ENCODE measurements at places on chromosomes 11 and 22.

DNA sequence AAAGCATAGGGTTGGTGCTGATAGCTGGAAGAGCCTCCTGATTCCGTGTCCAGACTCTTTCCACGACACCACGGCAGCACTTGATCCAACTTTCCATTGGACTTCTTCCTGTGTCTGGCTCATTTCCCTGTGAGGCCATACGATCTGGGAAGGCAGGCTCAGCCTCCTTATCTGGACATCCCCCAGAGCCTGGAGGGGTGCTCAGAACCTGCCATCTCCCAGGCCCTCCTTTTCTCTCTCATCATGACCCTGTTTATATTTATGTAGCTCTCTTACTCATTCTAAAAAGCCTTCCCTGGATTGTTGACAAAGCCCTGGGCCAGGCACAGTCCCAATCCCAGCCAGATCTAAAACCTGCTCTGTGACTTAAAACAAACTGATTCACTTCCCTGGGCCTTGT, 7.8 kb upstream of the BCL9L start:
- no peak for DNase-seq

DNA sequence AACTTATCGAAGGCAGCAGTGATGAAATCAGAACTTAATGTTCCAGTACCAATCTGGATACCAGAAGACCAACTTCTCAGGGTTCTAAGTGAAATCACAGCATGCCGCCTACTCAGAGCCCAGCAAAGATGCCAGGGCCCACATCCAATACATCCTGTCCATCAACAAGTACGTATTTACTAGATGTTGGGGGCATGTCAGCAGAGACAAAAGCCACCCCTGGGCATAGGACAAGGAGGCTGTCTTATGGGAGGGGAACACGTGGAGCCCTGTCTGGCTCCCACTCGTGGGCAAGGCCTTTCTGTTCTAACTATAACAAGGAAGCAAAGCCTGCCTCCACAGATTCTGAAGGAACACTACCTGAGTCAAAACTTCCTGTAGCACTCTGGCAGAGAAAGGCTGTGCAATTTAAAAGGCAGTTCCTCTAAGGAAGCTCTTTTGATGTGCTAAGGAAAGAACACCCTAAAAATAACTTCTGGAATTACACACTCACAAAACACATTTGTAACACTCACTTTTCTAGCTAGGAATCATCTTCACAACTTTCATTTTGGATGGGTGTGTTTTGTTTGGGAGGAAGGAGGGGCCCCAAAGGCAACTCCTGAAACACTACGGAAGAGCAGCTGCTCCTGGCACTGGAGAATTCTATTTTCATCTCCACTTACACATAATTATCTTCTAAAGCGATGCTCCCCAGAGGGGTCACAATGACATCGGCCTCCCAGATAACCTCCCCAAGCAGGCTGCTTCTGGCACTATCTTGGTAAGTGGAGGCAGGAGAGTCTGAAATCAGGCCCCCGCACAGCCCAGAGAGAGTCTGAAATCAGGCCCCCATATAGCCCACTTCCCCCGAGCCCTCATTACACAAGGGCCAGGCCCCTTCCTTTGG, 14.2 kb downstream of the SMCO4 start:
- DNase-seq: no peak

DNA sequence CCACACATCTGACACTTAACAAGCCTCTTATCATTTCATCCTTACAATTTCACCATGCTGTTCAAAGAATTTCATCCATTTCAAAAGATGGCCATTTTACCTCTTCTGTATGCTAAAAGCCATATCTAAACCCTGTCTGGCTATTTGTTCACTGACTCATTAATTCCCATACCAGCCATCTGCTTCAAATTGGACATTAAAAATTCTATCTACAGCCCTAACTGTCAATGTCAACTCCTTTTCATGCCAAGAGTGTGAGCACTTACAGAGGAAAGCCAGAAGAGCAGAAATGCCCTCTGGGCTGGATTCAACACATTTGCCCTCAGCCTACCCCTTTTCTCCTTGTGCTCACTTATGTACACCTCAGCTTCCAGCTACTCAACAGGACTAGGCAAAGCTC, 59.2 kb downstream of the SYTL2 start:
- DNase-seq: no peak

GRCh38 chr11:58301576-58301975, 33.5 kb upstream of the OR10W1 start:
- DNase-seq: peak; percentile 2

DNA sequence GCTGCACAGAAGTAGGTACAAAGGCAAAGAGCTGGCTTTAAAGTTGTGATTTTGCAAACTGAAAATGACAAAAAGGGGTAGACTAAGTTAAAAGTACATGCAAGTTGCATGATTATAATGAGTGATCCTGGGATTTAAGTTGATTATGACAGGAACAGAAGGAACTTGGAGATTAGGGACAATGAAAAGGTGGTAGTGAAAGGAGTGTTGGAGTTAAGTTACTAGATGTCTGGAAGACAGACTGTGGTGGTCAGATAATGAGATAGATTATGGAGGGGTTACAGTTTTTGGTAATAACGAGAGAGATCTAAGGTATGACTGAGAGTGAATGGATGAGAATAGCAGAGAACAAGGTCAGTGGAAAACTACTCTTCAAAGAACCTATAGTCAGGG, 7.7 kb upstream of the TMEM9B start:
- no peak for DNase-seq
